ENCODE measurements at places on chromosomes 3 and 15.

DNA sequence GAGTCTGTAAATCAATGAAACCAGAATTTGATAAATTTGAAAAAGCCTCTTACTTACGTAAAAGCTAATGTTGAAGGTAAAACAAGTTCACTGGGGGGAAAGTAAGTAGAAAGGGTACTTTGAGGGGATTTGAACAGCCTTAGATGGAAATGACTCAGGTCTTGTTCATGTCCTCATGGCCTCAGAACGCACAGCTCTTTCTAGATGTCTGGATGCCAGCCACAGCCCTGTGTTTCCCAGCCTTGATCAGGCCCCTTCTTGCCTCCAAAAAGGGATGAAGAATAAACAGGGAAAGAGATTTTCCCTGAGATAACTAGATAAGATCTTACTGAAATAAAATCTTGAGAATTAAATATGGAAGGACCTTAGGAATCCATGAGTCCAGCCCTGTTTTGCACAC lies 237.1 kb upstream of the GOLGA6L4 start:
- no peak for DNase-seq

DNA sequence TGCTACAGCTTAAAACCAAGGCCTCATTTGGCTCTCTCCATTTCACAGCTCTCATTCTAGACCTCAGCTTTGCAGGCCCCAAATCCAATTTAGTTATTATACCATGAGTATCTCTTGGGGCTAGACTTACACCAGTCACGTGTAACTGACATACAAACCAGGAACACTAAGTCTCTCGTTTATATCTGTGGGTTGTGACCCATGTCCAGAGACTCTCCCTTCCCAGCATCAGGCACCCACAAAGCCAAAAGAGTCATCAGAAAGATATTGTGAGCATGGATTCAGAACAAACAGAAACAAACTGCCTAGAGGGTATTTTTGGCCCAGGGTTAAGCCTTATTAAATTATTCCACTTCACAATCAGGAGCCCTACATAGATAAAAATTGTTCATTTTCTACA lies 5.6 kb upstream of the CCDC13 start:
- DNase-seq, result no peak

DNA sequence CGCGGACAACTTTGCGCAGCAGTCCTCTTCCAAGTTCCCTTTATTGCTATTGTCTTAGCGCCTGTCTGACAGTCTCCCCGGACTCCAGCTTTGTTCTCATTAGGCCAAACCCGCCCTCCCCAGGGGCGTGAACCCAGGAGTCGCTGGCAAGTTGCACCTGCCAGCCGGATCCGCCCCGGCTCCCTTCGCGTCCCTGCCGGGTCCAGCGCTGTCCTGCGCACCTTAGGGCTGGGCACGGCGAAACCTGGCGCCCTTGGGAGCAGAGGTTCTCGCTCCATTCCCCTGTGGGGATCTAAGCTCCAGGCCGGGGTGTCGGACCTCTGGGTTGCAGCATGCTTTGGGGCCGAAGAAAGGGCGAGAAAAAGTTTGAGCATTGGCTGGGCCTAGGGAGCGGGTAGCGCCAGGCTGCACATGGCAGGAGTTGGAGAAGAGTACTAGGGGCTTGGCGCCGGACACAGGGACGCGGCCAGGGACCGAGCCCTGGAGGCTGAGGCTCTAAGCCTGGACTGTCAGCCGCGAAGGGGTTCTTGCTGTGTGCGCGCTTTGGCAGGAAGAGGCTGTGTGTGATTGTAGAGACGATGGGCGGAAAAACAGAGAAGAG lies 335.1 kb upstream of the THRB start:
- DNase-seq, result no peak

- DNase-seq, result no peak
Measured at GRCh38 chr15:48459571-48460442, 128.6 kb downstream of the DUT start.

GRCh38 chr3:100359035-100359434 lies 24.5 kb downstream of the NIT2 start:
- DNase-seq, result no peak

GRCh38 chr3:144185276-144185675 lies 213.7 kb downstream of the DIPK2A start:
- no peak for DNase-seq

DNA sequence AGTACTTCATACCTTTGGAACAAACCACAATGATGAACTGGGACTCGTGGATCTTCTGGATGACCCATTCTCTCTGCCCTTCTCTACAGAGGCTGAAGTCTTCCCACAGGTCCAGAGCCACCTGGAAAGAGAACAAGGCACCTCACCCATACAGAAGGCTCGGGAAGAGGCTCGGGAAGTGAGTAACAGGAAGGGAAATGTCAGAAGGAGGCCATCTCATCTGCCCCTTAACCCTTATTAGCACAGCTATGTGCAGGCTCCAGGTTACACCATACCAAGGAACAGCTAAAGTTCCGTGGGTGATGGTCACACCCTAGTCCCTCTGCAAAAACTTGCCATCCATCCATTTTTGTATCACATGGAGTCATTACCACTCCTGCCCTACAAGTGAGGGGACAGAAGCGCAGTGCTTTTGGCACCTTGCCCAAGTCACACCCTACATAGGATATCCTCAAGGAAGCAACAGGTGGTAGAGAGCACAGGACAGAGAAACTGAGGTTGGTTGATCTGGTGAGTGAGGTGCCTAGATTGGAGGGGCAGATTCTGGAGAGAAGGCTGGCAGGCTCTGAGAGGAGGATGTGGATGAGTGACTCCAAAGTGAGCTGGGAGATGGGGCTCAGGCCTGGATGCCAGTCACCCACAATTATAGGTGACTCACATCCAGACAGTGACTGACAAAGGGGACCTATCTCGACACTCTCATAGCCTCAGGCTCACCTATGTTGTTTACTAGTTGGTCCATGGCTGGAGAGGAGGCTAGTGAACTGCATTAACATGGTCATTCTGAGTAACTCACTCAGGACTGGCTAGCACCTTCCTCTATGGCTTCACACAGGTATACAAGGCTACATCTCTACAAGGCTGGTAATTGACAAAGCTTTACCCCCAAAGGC lies 38.2 kb downstream of the SPATA12 start:
- DNase-seq, result no peak

DNA sequence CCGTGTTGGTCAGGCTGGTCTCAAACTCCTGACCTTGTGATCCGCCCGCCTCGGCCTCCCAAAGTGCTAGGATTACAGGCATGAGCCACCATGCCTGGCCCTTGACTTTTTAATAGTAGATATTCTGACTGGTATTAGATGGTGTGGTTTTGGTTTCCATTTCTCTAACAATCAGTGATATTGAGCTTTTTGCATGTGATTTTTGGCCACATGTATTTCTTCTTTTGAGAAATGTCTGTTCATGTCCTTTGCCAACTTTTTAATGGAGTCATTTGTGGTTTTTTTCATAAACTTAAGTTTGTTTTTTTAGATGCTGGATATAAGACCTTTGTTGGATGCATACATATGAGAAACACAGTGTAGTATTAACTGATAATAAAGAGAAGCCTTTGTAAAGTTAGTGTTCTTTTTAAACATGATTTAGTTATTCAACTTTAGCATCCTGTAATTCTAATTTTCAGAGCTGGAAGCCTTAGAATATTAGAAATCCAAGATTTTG lies 280.8 kb downstream of the RBMS3 start:
- no peak for DNase-seq

DNA sequence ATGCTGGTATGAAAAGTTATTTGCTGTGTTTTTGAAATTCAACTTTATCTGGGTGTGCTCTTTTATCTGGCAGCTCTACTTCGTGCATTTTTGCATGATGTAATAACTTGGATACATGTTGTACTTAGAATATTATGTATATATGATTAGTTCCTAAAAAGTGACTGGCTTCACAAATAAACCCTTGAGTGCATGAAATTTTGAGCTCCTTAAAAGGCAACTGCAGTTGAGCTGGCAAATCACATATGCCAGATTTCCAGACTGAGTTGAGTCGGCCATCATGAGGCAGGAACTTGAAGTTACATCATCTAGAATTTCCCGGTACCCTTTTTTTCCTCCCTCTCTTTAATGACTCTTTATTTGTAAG lies 162.5 kb downstream of the FNDC3B start:
- DNase-seq, result no peak

DNA sequence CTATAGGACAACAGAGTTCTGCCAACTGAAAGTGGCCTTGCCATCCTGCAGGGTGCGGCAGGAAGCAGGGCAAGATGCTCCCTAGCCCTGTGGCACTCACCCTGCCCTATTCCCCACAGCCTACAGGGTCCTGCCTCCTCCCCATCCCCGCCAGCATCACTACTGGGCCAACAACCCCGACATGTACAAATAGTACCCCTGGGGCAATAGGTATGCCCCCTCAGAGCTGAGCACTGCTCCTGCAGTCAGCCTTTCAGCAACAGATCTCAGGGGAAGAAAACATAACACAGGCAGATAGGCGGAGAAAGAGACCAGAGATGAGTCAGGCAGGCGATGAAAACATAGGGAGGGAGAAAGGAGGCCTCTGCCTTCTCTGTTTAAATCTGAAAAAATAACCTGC lies 74.7 kb downstream of the XXYLT1 start:
- no peak for DNase-seq

Data from NCI-H1436 treated with DMSO at 0.1 percent for 48 hours (cell line).